H1 (cell line): ENCODE measurements at places on chromosomes 5 and 9. TPM values are rescaled to one million over a fixed set of nuclear protein-coding genes. Genes with fewer than 3 reads are reported as not detected.

DNA sequence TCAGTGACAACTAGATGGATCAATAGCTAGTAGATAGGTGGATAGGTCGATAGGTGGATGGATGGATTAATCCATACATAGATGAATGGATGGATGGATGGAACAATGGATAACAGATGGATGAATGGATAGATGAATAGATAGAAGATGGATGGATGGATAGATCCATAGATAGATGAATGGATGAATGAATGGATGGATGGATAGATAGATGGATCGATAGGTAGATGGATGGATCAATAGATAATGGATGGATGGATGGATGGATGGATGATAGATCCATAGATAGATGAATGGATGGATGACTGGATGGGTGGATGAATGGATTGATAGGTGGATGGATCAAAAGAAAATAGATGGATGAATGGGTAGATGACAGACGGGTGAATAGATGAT, 5.1 kb downstream of the SLC6A3 start:
- DNase-seq: no peak

FOXD1 gene
- 0.73 and 1.1 TPM in 2 replicates for total RNA-seq

DNA sequence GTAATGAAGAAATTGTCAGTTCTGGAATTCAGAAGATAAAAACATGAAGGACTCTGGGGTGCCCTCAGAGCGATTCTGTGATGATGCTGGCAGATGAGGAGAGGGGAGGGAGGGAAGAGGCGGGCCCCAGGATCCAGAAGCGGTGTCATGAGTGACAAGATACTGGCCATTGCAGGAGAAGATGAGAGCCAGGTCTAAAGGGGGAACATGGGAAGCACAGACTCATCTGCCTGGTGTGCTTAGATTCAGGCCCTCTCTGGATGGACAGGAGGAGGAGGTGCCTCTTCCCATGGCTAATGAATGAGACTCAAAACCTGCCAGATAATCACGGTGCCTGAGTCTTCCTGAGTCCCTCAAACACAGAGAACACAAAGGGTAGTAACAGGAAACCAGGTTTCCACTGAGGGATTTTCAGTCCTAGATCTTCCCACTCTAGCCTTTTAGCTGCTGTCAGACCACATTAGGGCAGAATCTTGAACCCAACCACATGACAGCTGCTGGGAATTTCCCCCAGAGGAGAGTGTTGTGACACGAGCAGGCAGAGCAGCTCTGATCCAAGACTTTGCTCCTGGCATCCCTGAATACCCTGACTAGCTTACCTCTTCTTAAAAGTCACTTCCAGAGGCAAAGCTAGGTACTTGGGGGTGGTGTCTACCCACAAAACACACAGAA, 28.2 kb upstream of the HSPA9 start:
- DNase-seq: no peak

PCDHB13 gene
- total RNA-seq: 1.1 and 1.4 TPM in 2 replicates

ZFP62 gene
- total RNA-seq: 34.8 and 38.5 TPM in 2 replicates

IFNB1 gene
- total RNA-seq: not detected in 2 replicates

DNA sequence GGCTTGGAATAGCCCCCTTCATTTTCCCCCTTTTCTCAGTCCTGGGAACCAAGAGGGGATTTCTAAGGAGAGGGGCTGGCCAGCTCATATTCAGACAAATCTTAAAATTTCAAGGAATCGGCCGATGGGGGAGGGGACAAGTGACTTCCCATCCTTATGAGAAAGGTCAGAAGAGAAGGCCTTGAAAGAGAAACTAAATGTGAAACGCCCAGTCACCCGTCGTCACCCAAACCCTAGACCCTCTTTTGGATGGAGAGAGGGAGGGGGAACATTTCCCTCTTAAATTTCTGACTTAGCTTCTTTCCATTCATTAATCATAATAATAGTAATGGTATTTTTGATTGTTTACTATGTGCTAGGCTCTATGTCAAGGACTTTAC, 850 bp upstream of the CCL19 start:
- DNase-seq: no peak

BTNL8 gene
- 0.27 and 0.48 TPM in 2 replicates for total RNA-seq

DNA sequence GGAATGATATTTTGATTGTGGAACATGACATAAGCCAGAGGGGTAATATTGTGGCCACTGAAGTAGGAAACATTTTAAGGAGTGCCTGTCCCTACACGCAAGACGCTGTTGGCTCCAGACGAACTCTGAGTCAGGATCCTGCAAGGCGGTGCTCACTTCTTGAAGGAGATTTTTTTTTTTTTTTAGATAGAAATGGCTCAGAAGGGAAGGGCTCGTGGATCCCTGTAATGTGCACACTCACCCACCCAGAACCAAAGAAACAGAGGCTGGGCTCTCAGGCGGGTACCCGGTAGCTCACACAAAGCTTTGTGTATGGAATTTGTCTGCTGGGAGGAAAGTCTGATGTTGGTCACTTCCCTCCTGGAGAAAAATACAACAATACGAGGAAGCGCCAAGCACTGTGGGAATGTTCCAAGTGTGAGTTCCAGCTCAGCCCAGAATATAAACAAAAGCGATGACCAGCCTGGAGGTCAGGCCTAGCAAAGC, 25.7 kb downstream of the RAPGEF1 start:
- DNase-seq: no peak

TLE1 gene
- total RNA-seq: 91.0 and 91.6 TPM in 2 replicates

DNA sequence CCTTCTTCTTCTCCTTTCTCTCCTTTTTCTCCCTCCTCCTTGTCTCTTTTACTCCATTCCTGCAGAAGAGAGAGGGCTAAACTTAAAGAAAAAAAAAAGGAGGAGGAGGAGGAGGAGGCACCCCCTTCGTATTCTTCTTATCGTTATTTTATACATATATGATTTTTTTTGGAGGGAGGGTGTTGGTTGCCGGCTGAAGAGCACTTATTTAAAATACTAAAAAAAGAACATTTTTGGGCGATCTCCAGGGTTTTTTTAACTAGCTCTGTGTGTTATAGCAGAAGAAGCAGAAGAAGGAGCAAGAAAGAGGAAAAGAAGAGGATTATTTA, 381 bp downstream of the NR2F1 start:
- no peak for DNase-seq

PPP2R2B gene
- 36.6 and 37.1 TPM in 2 replicates for total RNA-seq

- DNase-seq: no peak
These were observed 15.3 kb downstream of the FAM169A start for GRCh38 chr5:74850789-74851425.

DNA sequence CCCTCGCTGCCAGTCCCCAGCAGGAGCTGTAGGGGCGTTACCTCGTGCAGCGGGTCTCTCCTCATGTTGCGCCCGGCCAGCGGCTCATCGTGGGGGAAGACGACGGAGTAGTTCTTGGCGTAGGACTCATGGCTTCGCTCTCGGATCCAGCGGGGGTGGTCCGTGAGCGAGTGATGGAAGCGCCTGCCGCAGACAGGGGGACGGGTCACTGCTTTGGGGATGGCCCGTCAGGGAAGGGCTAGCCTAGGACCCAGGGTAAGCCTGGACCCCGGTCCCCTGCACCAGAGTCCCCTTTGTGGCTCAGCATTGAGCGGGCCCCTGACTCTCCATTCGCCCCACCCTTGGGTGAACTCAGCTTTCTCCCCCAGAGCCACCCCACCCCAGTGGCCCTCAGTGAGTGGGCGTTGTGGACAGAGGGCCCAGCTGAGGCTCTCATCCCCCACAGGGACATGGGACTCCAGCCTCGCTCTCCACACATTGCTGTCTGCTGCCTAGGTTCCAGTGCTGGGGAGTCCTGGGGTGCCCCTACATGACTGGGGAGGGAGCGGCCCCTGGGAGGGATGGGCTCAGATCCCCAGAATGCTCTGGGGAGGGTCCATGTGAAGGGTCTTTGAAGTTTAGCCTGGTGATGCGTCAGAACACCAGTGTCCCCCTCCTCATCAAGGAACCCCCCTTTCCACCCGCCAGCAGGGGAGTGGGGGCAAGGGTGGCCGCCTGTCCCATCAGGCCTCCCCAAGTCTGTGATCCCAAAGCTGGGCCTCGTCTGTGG, 29.7 kb downstream of the SARDH start:
- no peak for DNase-seq

DNA sequence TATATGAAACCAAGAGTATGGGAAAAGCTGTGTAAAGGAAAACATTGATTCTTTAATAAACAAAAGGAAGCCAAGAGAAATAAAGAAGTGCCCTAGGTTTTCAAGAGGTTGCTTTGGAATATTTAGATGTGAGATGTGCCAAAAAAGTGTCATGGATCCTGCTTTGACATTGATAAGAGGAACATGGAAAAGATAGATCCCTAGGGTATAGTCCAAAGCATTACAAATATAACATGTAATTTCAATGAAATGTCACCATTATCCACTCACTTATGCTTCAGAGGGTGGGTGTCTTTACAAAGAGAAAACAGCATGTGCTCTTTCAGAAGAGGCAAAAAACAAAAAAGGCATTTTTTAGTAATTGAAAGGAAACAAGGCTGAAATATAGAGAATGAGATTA, 1196.7 kb downstream of the EFNA5 start:
- DNase-seq: no peak

GRCh38 chr5:105218018-105218417, 1655.4 kb upstream of the NUDT12 start:
- DNase-seq: no peak

DNA sequence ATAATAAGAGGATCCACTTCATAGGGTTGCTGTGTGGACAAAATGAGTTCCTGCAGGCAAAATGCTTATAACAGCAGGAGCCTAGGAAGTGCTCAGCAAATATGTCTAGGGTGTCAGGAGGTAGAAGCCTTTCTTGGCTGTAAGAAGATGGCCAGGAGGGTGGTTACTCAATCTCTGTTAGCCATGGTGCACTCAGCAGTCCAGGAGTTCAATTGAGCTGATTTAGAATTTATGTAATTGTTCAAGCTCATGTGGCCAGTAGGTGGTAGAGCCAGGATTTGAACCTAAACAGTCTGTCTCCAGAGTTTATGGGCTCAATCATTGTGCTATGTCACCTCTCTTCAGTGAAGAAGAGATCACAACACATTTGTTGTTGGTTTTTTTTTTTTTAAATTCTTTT, 381.2 kb downstream of the KIF4B start:
- no peak for DNase-seq

GRCh38 chr9:93355827-93356226, 95.7 kb upstream of the FAM120A start:
- no peak for DNase-seq

LHX3 gene
- total RNA-seq: not detected in 2 replicates

- no peak for DNase-seq
These were observed 1.4 kb downstream of the HNRNPAB start for GRCh38 chr5:178205749-178206047.

GRCh38 chr5:141742144-141742543, 60.1 kb upstream of the ARAP3 start:
- no peak for DNase-seq

DNA sequence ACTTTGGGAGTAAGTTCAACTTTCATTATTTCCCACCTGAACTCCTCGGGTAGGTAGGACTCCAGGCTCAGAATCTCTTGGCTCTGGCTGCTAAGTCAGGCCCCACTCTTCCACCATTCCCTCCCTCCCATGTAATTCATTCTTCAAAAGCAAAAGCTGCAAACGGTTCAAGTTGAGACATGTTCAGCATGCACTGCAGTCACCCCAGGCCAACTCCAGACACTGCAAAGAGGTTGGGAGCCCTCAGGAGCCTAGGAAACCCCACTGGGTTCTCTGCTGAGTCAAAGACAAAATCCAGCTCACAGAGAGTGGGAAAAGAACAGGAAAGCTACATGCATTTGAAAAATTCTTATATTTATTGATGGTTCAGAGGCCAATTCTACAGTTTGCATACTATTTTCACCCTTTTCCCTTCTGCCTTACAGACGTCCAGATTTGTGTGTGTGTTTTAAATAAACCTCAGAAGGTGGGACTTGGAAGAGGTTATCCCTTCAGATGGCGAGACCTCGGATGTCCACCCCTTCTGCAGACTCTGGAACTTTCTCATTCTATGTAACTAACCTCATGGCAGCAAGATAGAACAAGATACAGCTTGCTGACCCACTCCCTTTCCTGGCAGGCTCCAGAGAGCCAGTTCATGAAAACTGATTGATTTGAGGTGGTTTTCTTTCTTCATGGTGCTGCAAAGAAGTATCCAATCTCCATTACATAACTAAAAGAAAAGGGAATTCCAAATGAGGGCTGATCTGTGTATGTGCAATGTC, 65.7 kb upstream of the EQTN start:
- DNase-seq: no peak

IFNA13 gene
- total RNA-seq: not detected in 2 replicates

DNA sequence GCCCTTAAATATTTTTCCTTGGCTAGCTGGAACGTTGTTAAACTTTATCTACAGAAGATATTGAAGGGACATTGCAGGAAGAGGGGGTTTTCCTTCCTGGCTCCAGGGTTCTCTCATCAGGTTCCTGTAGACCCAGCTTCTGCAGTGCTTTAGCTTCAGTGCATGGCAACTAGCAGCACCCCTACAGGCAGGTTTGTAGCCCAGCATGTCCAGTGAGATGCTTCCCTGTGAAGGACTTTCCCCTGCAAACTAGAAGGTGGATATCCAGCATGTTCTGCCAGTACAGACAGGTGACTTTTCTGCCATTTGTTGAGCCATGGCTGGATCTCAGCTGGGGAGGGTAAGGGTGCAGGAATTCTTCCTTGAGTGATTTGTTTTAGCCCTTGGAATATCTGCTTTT, 10.4 kb downstream of the CCL28 start:
- no peak for DNase-seq

GLRA1 gene
- not detected in 2 replicates for total RNA-seq

TRIM23 gene
- 11.7 and 13.6 TPM in 2 replicates for total RNA-seq

GRCh38 chr9:91903126-91903911, 46.7 kb downstream of the ROR2 start:
- DNase-seq: no peak

- DNase-seq: no peak
These were observed 453 bp upstream of the DOK3 start for GRCh38 chr5:177509991-177510566.

DNA sequence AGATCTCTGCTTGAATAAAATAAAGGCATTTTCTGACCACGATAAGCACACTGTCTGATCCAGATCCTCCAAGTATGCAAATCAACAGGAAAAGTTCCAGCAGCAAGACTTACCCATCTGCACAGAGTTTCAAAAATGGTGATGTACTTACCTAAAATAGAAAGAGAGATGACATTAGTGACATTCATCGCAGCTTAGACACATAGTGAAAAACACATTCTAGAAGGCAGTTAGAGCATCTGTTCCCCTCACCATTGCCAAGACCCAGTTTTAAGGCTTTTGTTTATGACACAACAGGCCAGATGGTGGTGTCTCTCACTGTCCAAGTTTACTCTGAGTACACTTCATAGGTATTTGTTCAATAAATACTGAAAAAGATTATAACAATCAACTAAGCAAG, 207.7 kb downstream of the PDE4D start:
- no peak for DNase-seq

ADGRV1 gene
- total RNA-seq: 62.2 and 62.3 TPM in 2 replicates
